Stimulated activated CD8-positive, alpha-beta memory T cell treated with anti-CD3 and anti-CD28 coated beads, Interleukin-7, amount 100 ng/mL, for 1 hour (primary cell): ENCODE measurements at places on chromosomes 13 and 19.

DNA sequence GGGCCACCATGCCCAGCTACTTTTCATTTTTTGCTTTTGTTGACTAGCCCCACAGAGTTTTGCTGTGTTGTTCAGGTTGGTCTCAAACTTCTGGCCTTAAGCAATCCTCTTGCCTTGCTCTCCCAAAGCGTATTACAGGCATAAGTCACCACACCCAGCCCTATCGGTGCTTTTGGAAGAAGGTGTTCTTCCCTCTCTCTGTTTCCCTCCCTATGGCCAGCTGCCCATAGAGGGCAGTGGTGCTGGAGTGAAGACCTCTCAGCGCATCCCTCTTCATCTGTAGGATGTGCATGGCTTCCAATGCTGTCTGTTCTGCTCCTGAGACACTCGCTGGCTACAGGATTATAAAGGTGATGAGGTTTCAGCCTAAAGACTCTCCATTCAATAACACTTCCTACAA lies 1.3 kb upstream of the CD22 start:
- DNase-seq: no peak

DNA sequence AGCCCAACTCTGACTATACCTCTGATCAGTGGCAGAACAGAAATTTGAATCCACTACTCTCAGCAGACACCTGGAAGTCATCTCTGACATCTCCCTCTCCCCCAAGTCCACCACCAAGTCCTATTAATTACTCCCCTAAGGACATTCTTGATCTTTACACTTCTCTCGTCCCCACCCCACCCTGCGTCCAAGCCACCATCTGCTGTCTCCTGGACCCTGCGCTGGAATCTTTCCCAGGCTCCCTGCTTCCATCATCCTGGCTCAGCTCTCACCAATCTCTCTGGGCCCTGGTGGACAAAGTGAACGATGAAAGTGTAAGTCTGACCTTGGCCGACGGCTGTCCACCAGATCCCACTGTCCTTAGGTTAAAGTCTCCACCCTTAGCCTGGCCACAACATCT lies 145.6 kb upstream of the GJB6 start:
- no peak for DNase-seq

- no peak for DNase-seq
Measured at GRCh38 chr13:112252804-112253590, 123.2 kb upstream of the SPACA7 start.

- DNase-seq: no peak
Measured at GRCh38 chr13:95752677-95753076, 75.7 kb downstream of the DNAJC3 start.

DNA sequence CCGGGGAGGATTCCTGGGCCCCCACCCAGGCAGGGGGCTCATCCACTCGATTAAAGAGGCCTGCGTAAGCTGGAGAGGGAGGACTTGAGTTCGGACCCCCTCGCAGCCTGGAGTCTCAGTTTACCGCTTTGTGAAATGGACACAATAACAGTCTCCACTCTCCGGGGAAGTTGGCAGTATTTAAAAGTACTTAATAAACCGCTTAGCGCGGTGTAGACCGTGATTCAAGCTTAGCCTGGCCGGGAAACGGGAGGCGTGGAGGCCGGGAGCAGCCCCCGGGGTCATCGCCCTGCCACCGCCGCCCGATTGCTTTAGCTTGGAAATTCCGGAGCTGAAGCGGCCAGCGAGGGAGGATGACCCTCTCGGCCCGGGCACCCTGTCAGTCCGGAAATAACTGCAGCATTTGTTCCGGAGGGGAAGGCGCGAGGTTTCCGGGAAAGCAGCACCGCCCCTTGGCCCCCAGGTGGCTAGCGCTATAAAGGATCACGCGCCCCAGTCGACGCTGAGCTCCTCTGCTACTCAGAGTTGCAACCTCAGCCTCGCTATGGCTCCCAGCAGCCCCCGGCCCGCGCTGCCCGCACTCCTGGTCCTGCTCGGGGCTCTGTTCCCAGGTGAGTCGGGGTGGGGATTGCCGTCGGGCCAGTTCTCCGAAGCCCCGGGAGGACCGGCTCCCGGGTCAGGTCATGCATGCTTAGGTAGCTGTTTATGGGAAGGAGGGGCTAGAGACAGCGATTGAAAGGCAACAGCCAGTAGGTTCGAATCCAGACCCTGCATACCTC lies at the start of gene ICAM1:
ICAM1 (plus strand) TSS at position 505 of the 779 bp plus-strand sequence; CDS start at position 545, 40 bp downstream.
- DNase-seq: no peak

- DNase-seq: peak; percentile 51
Measured at GRCh38 chr19:1767464-1767933, 14.2 kb downstream of the ONECUT3 start.

GRCh38 chr13:24068472-24068871 lies 92.0 kb upstream of the SPATA13 start:
- no peak for DNase-seq

GRCh38 chr19:48175578-48175977 lies 5.1 kb downstream of the ZSWIM9 start:
- DNase-seq: no peak

GRCh38 chr13:85287528-85287927 lies 511.7 kb downstream of the SLITRK6 start:
- DNase-seq: no peak

- no peak for DNase-seq
Measured at GRCh38 chr13:31896427-31896826, 135.1 kb upstream of the FRY start.

- no peak for DNase-seq
Measured at GRCh38 chr13:27273658-27274425, 3.2 kb downstream of the RASL11A start.

DNA sequence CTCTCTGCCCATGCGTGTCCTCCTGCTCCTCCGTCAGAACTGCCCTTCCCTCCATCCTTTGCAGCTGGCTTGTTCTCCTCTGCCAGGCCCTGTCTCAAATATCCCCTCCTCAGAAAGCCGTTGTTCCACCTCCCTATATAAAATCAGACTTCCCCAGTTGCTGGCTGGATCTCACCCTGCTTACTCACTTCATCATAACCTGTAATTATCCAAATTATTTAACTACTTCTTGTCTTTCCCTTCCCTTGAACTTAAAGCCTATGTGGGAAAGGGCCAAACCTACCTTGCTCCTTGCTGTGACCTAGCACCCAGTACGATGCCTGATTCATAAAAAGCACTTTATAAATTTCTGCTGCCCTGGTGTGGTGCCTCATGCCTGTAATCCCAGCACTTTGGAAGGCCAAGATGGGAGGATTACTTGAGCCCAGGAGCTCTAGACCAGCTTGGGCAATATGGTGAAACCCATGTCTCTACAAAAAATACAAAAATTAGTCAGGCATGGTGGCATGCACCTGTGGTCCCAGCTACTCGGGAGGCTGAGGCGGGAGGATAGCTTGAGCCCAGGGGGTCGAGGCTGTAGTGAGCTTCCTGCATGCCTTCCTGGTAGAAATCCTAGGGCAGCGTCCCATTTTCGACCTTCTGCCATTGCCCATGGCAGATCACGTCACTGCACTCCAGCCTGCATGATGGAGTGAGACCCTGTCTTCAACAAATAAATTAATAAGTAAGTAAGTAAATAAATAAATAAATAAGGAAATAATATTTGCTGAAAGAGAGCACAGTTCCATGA lies 39.5 kb upstream of the ZNF536 start:
- no peak for DNase-seq

- no peak for DNase-seq
Measured at GRCh38 chr13:112986946-112987681, 18.1 kb downstream of the MCF2L start.

- DNase-seq: no peak
Measured at GRCh38 chr19:47445527-47445926, 26.2 kb downstream of the SLC8A2 start.

DNA sequence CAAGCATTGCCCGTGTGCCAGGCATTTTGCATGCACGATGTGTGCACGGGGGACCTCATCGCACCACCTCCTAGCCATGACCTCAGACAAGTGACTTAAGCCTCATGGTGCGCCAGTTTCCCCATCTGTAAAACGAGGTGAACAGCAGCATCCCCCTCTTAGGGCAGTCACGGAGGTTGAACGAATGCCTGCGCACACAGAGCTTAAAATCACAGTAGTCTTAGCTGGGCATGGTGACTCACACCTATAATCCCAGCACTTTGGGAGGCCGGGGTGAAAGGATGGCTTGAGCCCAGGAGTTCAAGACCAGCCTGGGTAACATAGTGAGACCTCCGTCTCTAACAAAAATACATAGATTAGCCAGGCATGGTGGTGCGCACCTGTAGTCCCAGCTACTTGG lies 48.6 kb downstream of the PIN1 start:
- DNase-seq: no peak

DNA sequence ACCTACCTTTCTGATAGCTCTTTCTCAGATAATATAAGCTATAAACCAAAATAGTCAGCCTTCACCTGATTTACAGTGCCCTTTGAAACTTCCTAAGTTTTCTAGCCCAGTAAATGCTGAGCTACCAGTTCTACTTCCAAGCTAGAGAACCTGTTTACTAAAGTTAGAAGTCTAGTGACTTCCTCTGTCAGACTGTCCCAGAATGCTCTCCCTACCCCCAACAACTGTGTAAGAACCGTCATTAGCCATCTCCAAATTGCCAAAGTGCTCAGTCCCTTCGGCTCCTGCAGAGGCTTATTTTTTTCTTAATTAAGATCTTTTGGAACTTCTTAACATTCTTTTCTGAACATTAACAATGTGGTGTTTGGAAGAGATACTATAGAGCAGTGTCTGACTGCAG lies 3.2 kb upstream of the ABCC4 start:
- DNase-seq: no peak

DNA sequence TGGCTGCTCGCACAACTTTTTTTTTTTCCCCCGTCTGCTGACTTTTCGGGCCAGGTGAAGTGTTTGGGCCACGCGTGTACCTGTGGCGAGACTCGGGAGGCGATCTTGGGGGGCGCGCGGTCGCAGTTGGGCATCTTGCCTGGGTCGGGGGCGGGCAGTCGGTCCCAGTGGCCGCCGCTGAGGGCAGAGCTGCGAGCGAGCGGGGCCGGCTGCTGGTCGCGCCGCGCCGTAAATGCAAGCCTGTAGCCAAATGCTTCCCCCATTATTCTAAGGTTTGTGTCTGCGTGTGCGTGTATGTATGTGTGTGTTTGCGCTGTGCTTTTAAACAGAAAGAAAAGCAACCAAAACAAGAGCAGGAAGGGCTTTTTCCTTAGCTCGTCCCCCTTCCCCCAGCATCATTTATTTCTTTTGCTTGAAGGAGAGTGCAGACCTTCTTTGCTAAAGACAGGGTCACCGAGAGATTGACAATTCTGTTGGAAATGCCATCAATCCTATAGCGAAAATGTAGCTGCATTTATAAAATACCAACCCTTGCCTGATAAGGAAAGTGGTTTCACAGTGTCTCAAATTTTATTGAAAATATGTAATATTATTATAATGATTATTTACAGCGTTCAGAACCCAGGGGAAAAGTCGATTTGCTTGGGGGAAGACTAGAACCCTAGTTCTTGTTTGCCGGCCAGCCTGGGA lies 143.2 kb upstream of the ZNF536 start:
- DNase-seq: no peak

DNA sequence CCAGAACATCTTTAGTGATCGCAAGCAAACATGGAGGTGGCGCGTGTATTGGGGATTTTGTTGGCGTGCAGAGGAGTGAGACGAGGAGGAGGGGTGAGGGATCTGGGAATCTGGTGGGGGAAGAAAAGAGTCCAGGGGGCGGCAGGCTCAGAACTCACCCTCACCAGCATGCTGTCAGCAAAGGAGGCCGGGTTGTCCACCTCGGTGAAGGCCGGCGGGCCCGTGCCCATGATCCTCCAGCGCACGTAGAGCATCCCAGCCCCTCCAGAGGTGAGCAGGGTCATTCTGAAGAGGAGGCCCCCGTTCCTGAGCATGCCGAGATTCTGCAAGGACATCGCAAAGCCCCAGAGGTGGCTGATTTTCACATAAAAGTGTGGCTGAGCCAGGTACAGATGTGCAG lies 37.2 kb downstream of the TMTC4 start:
- DNase-seq: no peak

- DNase-seq: no peak
Measured at GRCh38 chr19:16370641-16371391, 46.2 kb downstream of the KLF2 start.

DNA sequence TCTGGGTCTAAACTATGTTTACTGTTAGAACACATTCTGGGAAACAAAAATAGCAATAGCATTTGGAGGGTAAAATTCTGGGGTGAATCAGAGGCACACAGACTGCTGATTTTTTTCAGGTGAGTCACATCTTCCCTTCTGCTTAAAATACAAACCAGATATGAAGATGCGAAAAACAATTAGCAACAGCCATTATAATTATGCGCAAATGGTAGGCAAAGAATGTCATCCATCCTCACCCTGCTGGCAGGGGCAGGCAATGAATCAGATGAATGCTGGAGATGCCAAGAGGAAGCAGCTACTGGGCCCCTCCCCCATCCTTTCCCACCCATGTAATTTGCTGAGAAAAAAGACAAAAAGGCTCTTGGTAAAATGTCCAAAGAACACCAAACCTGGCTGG lies 282.9 kb downstream of the KLF5 start:
- no peak for DNase-seq

- DNase-seq: no peak
Measured at GRCh38 chr13:36344173-36344572, 2.0 kb downstream of the SPART start.

DNA sequence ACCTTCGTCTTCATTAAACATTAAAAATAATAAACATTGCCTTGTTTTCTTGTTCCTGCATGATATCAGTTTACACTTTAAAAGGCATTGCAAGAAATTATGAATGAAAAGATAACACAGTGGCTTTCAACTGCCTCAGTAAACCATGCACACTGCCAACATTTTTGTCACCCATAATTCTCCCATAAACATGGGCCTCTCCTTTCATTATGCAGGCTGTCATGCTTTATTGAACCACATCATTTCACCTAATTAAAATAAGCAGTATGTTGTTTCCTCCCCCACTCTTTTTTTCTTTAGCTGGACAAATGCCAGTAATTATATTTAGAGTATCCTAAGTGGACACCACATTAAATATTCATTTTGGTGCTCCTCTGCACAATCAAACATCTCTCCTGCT lies 1566.5 kb upstream of the SLC10A2 start:
- DNase-seq: no peak

DNA sequence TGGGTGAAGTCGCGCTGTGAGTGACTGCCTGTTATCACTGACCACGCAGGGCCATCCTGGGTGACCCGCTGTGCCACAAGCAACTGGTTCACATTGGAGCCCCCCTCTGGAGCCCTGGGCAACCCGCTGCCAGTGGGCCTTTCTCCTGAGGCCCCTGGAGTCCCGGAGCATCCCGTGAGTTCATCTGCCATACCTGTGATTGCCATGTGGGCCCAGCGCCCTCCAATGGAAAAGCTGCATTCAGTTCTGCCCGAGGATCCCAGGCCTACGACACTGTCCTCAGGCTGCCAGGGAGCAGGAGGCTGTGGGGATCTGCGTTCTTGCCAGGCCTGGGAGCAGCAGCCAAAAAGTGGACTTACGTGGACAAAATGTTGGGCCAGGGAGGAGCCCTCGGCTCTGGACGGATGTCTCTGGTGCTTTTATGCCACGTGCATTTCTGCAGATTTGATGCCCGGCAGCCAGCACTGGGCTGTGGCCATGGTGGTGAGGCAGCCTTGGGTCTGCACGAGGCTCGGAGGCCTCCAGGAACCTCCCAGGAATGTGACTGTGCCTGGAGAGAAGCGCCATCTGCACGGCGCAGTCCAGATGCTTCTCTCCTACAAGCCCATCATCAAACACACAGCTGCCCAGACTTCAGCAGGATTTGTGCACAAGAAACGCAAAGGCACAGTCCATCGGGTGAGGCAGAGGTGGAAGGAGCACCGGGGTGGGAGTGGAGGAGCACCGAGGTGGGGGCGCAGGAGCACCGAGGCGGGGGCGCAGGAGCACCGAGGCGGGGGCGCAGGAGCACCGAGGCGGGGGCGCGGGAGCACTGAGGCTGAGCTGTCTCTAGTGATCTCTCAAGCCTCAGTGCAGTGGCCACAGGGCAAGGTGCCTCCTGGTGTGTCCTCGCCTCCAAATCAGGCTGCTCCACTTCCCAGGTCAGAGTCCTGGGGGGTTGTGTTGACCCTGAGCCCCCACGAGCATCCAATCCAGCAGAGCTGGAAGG lies 44.0 kb downstream of the C13orf46 start:
- no peak for DNase-seq
